ENCODE measurements at places on chromosomes 1 and 21.

DNA sequence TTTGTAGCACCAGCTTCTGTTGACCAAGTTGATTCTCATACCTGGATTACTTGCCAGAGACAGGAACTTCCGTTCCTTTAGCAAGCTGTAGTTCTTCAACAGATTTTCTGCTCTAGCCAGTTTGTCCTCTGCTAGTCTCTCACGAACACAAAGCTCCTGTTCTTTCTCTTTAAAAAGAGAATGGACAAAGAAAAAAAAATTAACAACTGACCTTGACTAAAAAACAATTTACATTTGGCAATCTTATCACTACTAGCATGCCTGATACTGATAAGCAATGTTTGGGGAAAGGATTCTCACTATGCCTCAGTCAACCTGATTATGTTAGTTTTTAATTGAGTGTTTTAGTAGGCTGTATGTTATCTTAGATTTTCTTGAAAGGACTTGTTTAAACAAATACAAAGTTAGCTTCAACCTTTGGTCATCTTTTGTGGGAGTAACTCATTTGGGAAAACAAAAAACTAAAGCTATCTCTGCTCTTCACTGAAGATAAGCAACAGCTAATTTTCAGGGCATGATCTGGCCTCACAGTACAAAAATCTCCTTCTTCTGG, 8.3 kb downstream of the NEK2 start:
- no peak for DNase-seq

DNA sequence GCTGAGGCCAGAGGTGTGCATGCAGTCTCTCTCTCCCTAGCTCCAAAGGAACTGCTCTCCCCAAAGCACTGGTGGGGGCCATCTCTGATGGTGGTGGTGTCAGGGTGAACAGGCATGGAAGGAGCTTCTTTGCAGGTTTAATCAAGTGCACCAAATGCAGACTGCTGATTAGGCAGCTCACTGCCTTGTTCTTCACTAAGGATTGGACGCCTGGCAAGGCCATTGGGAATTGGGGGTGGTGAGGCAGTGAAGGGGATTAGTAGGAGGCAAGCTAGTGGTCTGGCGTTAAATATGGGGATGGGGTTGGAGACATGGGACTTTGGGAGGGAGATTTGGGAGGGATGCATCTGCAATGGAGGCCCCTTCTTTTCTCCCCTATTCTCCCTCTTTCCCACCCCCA, 1.5 kb downstream of the CACNA1E start:
- DNase-seq, result no peak

DNA sequence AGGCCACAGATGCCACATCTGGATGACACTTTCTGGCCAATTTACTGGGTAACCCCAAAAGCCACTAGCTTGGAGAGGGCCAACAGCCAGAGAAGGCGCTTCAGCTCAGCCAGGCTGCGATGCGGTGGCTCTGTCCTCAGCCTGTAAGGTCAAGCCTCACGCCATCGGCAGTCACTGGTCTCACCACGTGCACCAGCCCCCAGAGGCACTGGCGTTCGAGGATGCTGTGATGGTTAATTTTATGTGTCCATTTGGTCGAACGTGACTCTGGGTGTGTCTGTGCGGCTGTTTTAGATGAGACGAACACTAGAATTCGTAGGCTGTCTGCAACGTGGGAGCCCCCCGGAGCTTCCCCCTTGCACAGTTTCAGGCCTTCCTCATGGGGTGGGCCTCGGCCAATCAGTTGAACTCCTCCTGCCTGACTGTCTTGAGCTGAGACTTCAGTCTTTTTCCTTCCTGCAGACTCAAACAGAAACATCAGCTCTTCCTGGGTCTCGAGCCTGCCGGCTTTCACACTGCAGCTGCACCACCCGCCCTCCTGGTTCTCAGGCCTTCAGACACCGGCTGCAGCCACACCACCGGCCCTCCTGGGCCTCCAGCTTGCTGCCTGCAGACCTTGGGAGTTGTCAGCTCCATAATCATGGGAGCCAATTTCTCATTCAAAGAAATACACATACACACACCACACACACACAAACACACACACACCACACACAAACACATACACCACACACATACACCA, 41.6 kb upstream of the SLC45A1 start:
- peak; percentile 41 for DNase-seq

DNA sequence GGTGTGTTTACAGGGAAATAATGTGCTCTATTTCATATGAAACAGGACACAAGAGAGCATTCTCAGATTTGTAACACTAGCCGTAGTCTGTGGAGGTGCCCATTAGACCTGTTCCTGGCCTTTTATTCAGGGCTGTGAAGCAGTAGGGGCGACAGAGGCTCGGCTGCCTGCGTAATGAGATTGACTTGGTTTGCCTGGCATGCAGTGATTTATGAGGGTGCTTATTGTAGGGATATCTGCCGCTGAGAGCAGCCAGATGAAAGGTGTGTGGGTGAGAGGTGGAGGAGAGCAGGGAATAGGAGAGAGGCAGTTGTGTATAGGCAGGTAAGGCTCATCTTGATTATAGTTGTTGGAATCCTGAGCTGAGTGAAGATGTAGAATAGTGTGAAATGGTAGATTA, 51.3 kb downstream of the DNAJC6 start:
- DNase-seq, result no peak

GRCh38 chr1:243465738-243466137, 209.9 kb downstream of the SDCCAG8 start:
- DNase-seq, result no peak

GRCh38 chr21:44070391-44070790, 36.8 kb upstream of the PWP2 start:
- no peak for DNase-seq

GRCh38 chr1:6212193-6212959, 6.5 kb downstream of the RNF207 start:
- no peak for DNase-seq

GRCh38 chr1:157580828-157581210, 17.1 kb downstream of the FCRL4 start:
- DNase-seq, result no peak

- DNase-seq, result no peak
Observed at GRCh38 chr1:56911098-56911938, 54.5 kb downstream of the C8B start.

GRCh38 chr1:214702556-214702955, 99.6 kb downstream of the CENPF start:
- no peak for DNase-seq

DNA sequence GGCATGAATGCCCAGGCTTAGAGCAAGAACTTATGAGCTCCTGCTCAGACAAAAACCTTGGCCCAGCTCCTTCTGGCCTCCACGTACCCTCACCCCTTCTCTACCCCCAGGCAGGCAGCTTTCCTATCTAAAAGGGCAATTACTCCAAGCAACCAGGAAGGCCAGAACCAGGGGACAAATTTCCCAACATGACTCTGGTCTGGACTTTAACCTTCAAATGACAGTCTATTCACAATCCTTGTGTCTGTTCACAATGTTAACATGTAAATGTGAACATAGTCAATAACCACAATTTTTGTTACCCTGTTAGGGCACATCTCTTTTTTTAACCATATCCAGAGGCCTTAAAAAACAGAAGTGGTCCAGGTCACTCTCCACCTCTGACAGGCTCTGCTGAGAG, 64.4 kb upstream of the LAPTM5 start:
- DNase-seq, result no peak

DNA sequence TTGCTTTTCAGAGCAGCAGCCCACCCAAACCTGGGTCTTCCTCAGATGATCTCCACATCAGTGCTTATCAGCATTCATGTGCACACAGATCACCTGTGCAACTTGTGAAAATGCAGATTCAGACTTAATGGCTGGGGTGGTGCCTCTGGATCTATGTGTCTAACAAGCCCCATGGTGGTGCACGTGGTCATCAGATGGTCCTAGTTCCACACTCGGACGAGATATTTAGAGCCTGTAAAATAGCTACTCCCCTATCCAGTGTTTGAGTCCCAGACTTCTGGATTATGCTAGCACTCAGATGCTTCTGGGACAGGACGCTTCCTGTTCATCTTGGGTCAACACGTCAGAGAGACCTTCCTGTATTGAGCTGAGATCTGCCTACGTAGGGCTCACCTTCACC, 114.2 kb downstream of the LIPI start:
- DNase-seq, result no peak

- no peak for DNase-seq
Observed at GRCh38 chr1:1527092-1527816, 13.2 kb downstream of the TMEM240 start.

DNA sequence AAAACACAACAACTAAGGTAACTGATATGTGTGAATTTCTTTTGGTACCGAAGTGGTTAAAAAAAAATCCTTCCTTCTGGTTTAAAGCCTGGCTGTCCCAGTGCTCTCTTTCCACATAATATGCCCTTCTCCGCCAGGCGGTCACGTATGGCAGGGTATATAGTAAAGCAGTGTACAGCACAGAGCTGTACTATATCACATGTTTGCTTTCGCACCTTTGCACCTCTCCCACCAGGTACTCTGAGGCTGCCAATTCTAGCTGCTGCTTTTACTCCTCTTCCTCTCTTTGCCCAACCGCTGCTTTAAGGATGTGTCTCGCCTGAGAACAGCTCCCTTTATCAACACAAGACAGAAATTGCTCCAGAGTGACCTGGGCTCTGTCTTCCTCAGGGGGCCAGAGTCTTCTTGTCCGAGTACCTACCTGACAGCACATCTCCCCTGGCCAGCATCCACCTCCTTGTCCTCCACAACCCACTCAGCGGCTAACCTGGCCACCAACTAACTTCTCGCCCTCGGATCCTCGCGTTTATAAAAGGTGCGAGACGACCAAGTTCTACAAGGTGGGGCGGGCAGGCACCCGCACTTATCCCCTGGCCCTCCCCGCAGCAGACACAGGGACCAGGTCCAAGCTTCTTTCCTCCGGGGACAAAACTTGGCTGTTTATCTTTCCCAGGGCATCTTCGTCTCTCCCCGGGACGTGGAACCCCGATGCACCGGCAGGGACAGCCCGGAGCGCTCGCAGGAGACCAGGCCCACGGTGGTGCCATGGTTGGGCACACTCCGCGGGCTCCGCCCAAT, 1.6 kb downstream of the COLGALT2 start:
- DNase-seq, result no peak

DNA sequence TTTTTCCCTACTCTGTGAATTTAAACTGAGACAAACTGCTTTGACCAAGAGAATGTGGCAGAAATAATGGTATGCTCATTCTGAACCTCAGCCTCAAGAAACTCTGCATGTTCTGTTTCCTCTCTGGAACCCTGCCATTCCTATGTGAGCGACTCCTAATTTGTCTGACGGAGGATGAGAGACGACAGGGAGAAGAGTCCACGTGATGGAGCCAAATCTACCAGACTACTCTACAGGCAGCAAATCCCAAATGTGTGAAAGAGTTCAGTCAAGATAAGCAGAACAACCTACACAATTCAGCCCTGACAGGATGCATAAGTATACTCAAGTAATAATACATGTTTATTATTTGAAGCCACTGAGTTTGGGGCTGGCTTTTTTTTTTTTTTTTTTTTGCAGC, 153.5 kb downstream of the DPYD start:
- no peak for DNase-seq

DNA sequence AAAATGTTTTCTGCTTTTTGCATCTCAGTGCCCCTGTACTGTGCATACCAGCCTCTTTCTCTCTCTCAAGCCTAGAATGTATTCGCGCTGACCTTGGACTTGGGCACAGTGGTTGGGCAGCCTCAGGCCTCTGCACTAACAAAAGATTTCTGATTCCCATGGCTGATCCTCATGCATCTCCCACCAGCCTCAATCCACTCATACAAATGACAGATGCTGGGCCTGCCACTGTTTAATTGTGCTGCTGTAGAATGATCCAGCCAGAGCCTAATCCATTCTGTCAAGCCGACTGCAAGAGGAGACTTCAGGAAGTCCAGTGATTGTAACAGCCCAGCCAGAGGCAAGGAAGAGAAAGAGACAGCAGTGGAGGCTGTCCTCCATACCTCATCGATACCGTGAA, 180.8 kb downstream of the ASTN1 start:
- DNase-seq, result no peak

DNA sequence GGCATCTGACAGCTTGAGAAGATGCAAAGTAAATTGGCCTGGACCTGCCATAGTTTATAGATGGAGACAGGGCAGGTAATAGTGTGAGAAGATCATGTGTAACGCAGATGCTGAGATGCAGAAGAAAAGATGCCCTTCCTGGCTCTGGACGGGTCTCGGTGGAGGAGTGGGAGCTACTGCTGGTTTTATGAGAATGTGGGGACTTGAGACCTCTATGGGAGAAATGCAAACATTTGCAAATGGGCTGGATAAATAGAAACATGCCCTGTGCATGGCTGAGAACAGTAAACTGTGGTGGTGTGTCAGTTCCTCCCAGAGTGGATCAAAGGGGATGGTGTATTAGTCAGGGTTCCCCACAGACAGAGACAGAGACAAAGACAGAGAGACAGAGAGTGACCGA, 21.9 kb downstream of the UBASH3A start:
- peak; percentile 51 for DNase-seq

DNA sequence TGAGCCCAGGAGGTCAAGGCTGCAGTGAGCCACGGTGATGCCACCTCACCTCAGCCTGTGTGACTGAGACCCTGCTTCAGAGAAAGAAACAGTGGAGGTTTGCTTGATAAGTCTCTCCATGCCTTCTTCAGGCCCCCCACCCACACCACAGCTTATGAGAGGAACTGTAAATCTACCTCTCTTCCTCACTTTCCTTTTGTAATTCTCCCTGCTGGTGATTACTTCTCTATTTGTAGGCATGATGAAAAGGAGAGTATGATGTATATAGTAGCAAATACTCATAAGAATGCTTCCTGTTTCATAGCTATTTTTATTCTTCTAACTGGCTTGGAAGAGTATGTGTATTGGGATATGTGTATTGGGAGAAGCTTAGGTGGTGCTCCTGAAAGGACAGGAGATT, 186.3 kb downstream of the VPS13D start:
- no peak for DNase-seq

DNA sequence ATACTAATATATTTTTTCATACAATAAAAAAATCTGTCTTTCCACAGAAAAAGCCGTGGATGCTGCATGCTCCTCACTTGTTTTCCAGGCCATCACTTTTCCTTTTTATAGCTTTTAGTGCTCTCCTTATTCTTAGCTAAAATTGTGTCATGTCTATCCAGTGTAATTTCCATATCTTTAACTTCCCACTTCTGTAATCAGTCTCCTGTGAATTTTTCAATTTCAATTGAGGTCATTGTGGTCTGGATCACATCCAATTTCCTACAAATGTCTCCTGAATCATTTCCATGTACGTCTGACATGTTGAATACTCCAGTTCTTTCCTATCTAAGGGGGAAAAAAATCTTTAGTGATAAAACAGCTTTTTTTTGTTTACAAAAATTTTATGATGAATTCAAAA, 838.2 kb upstream of the B3GALT2 start:
- no peak for DNase-seq

DNA sequence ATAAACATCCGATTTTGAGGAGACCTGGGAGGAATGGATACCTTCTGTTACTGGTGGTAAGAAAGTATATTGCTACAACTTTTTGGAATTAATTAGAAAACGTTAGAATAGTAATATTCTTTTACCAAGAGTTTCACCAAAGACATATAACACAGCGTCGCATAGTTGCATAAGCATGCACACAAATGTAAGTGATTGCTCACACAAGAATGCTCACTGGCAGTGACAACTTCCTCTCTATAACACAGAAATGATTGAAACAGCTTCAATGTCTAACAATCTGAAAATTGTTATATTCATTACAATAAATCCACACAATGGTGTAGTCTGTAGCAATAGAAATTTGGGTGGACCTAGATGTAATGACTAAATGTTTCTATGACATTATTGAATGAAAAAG, 998.6 kb downstream of the TTLL7 start:
- no peak for DNase-seq

GRCh38 chr1:82880506-82880905, 1079.8 kb downstream of the ADGRL2 start:
- no peak for DNase-seq

GRCh38 chr1:201471772-201472171, 2.8 kb upstream of the PHLDA3 start:
- no peak for DNase-seq

GRCh38 chr1:236681219-236681618, 5.1 kb upstream of the ACTN2 start:
- DNase-seq, result no peak

Data from activated CD4-positive, alpha-beta T cell treated with anti-CD3 and anti-CD28 coated beads, Interleukin-2, Interleukin-4, amounts not matched to agents 100 ng/mL and 50 ng/mL, durations not matched to agents 16 hours and 8 hours (primary cell).